ENCODE measurements at places on chromosomes 11 and 22.

DNA sequence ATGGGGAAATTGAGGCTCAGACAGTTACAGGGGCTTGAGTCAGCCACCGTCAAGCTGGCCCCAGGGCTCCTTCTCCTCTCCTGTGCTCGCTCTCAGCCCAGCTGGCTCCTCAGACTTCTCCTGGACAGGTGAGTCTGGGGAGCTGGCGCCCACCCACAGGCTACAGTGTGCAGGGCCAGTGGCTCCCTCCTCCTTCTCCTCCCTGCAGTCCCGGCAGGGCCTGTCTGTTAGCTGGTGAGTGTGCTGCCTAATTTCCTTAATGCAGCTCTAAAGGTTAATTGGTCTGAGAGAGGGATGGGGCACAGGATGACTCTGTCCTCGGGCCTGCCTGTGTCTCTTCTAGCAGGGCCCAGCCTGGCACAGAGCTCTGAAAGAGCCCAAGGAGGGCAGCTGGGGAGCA, 31.7 kb downstream of the LMO1 start:
- DNase-seq = peak; percentile 71
- no peaks in the 10 kb centered on the region for H3K36me3 ChIP-seq
- no peak overlapping the region for H3K4me3 ChIP-seq
- H3K4me1 ChIP-seq = peaks cover 95% of the 10 kb centered on the region
- H3K27ac ChIP-seq = no peak overlapping the region

DNA sequence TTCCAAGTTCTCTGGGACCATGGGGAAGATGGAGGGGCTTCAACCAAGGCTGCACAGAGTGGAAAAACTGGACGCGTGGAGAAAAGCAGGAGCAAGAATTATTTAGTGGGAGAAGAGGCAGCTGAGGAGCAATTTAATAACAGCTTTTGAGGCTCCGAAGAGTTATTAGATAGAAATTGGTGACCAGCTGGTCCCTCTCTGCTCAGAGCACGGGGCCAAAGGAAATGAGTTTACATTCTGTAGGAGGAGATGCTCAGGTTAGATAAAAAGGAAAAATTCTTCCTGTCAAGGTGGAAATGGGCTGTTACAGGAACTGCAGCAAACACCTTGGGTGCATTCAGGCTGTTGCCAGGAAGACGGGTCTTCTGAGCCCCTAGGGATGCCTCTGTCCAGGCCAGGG, 47.0 kb upstream of the GALNT18 start:
- H3K4me1 ChIP-seq = no peaks in the 10 kb centered on the region
- H3K4me3 ChIP-seq = no peak overlapping the region
- H3K27me3 ChIP-seq = 0 out of 2 replicates have a peak, but pooled peaks cover 7% of the 10 kb centered on the region
- H3K27ac ChIP-seq = no peak overlapping the region
- H3K36me3 ChIP-seq = no peaks in the 10 kb centered on the region

DNA sequence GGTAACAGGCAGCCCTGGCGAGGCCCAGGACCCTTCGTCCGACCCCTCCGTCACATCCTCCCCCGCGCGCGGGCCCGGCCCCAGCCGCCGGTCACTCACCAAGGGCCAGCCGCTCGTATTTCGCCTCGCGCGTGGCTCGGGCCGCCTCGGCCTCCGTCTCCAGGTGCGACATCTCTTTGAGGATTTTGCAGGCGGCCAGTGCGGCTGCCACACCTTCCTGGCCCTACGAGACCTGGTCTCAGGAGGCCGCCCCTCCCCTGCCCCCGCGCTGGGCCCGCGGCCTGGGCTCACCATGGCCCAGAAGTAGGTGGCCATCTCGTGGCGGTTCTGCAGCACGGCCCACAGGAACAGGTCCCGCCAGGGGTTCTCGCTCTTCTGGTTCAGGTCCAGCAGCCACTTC, 14.1 kb downstream of the TSSC4 start:
- no peaks in the 10 kb centered on the region for H3K36me3 ChIP-seq
- no peak for DNase-seq
- no peaks in the 10 kb centered on the region for H3K27me3 ChIP-seq
- H3K27ac ChIP-seq = no peak overlapping the region
- H3K4me1 ChIP-seq = no peaks in the 10 kb centered on the region
- H3K4me3 ChIP-seq = no peak overlapping the region

DNA sequence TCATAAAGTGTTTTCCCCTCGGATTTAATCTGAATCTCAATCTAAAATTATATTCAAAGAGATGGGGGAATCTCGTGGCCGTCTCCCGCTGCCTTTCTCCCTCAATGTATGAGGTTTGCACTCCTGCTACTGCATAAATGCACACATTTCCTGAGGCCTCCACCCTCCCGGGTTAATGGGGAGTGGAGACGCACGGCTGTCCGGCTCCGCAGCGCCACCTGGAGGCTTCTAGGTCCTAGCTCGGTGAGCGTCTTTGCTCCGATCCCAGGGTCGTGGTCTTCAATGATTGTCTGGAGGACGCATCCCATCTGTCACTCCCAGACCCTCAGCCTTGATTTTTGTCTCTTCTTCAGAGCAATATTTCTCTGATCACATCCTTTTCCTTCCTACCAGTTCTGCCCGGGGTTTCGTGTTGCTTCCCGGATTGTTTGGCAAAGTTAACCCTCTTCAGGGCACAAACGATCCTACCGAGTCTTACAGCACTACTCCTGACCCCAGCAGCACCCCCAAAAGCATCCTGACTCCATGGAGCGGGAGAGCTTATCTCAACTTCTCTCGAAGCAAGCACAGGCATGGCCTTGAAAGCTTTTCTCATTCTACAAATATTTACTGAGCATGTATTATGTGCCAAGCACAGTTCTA, at the start of gene LMO1:
LMO1 (minus strand) TSS at position 110 of the 642 bp plus-strand sequence. CDS start 516 bp downstream, outside the sequence.
- H3K27ac ChIP-seq = no peak within 1 kb of the TSS
- H3K4me1 ChIP-seq = 0 out of 2 replicates have a peak, but pooled peaks cover 5% of the 10 kb centered on the region
- DNase-seq = peak; percentile 94
- H3K4me3 ChIP-seq = peak within 1 kb of the TSS; percentile 54
- H3K27me3 ChIP-seq = peaks cover 47% of the 10 kb centered on the region
- H3K36me3 ChIP-seq = no peaks in the 10 kb centered on the region

DNA sequence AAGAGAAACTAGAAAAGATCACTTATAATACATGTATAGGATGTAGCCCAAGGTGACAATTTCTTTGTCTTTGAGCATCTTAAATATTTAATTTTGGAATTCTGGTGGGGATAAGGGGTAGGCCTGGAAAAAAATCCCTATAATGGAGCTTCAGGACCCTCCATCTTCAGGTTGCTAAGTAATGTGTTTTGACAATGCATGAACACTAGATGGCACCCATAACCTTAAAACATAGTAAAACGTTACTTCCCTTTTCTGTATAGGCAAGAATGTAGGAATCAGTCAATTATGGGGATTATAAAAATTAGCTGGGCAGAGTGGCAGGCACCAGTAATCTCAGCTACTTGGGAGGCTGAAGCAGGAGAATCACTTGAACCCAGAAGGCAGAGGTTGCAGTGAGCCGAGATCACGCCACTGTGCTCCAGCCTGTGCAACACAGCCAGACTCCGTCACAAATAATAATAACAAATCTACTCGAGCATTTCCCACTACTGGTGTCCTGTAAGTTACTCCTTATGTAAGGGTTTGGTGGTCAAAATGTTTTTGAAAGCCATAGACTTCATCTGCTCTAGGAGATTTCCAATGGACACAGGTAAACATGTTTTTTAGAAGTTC, 541.9 kb upstream of the CCDC90B start:
- H3K4me3 ChIP-seq = no peak overlapping the region
- peaks cover 32% of the 10 kb centered on the region for H3K4me1 ChIP-seq
- peak overlapping the region; percentile 75 for H3K27ac ChIP-seq
- DNase-seq = peak; percentile 30

DNA sequence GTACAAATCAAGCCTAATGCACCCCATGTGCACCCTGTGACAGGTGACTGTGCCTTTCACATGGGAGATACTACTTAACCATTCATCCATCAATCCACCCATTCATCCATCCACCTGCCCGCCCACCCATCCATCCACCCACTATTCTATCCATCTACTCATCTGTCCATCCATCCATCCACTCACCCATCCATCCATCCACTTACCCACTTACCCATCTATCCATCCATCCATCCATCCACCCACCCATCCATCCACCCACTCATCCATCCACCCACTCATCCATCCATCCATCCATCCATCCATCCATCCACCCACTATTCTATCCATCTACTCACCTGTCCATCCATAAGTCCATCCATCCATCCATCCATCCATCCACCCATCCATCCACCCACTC, 7.5 kb downstream of the C11orf24 start:
- peaks cover 60% of the 10 kb centered on the region for H3K36me3 ChIP-seq
- H3K4me3 ChIP-seq = no peak overlapping the region
- no peaks in the 10 kb centered on the region for H3K27me3 ChIP-seq
- no peak for DNase-seq
- no peak overlapping the region for H3K27ac ChIP-seq
- H3K4me1 ChIP-seq = no peaks in the 10 kb centered on the region

- H3K4me3 ChIP-seq = no peak overlapping the region
- H3K27me3 ChIP-seq = no peaks in the 10 kb centered on the region
- H3K27ac ChIP-seq = no peak overlapping the region
- no peak for DNase-seq
- H3K36me3 ChIP-seq = no peaks in the 10 kb centered on the region
These were observed 9.7 kb downstream of the LRRC10B start for GRCh38 chr11:61518032-61518795.

DNA sequence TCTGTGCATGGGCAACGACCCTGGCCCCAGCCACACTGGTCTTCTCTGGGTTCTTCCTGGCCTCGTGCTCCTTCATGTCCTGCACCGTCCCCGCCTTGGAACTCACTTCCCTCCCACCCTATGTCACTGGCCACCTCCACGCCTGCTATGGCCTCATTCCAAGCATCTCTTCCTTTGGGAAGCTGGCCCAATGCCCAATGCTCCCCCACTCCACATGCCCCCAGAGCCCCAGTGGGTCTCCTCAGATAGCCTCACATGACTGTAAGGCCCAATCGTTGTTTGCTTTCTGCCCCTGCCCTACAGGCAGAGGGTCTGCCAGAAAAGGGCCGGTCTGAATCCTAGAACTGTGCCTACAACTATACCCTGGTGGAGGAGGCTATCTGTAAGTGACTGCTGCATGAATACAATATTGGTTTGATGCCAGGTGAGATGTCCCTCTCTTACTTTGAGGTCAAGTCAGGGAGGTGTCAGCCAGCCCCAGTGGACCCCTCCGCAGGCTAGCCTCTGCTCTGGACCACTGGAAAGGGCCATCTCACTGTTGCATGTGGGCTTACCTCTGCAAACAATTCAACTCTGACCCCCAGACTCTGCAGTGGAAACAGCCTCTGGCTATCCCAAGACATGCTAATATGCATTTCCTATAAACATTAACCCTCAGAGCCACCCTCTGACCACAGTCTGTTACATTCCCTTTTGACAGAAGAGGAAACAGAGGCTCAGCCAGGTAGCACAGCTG, 2.1 kb upstream of the GNAZ start:
- DNase-seq = no peak
- no peaks in the 10 kb centered on the region for H3K27me3 ChIP-seq

GRCh38 chr11:74696939-74697675, 34.1 kb downstream of the CHRDL2 start:
- no peaks in the 10 kb centered on the region for H3K27me3 ChIP-seq
- no peak overlapping the region for H3K27ac ChIP-seq
- H3K4me3 ChIP-seq = no peak overlapping the region
- H3K36me3 ChIP-seq = no peaks in the 10 kb centered on the region
- no peaks in the 10 kb centered on the region for H3K4me1 ChIP-seq

DNA sequence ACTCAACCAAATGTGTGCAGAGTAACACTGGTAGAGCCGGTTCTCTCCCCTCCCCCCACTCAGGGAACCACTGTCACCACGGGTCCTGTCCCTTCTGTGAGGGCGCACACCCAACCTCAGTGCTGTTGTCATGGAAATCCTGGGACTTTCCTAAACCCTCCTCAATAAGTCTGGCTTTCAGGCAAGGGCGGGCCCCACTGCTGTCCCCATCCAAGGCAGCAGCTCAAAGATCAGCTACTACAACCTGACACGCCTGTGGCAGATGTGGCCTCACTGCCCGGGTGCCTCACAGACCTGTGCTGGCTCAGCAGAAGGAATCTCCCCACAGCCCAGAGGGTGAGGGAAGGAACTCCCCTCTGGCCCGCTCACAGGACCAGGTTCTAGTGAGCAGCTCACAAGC, 2.2 kb downstream of the PRODH start:
- no peaks in the 10 kb centered on the region for H3K4me1 ChIP-seq
- no peak overlapping the region for H3K4me3 ChIP-seq
- H3K27ac ChIP-seq = no peak overlapping the region
- no peak for DNase-seq
- H3K36me3 ChIP-seq = no peaks in the 10 kb centered on the region

GRCh38 chr11:64207256-64208085, 950 bp downstream of the FERMT3 start:
- no peaks in the 10 kb centered on the region for H3K27me3 ChIP-seq
- peak overlapping the region; percentile 48 for H3K27ac ChIP-seq
- H3K36me3 ChIP-seq = peaks cover 28% of the 10 kb centered on the region
- H3K4me3 ChIP-seq = no peak overlapping the region
- DNase-seq = peak; percentile 41
- peaks cover 27% of the 10 kb centered on the region for H3K4me1 ChIP-seq

DNA sequence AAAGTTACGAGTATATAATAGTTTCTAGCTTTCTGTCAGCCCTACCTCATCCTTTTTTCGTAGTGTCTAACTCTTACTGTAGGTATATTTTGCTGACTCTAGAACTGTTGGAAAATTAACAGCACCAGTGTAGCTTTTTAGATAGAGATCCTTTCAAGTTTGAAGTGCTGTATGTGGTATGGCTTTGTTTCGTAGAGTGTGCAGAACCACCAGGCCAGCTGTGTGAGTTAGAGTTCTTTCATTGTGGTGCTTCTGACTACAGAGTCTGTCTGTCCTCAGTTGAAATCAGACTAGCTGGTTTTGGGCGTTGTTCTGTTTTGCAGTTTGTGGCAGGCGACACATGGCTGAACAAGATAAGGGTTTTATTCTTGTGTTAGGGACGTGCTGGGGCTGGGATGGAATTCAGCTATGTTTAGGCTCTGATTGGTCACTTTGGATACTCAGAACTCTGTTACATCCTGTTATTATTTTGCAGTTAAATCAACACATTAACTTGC, 3.2 kb downstream of the ARHGEF12 start:
- no peaks in the 10 kb centered on the region for H3K36me3 ChIP-seq
- H3K4me3 ChIP-seq = peak overlapping the region; percentile 93
- DNase-seq = peak; percentile 51

DNA sequence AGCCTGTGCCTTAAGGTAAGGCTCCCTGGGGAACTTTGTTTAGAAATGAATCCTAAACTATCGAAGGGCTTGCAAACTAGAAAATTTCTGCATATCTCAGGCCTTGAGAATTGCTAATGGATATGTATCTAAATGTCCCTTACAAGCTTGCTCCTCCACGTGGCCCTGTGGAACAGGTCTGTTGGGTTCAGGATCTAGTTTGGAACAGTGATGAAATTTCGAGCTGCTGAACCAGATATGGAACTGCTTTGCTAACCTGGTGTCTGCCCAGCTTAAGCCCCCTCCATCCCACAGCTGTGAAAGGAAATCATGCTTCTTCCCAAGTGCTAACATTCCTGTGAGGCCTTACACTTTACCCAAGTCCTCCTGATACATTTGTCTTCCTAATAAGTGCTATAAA, 11.6 kb downstream of the SREBF2 start:
- peaks cover 3% of the 10 kb centered on the region for H3K4me1 ChIP-seq
- no peak for DNase-seq
- H3K4me3 ChIP-seq = no peak overlapping the region
- H3K27me3 ChIP-seq = no peaks in the 10 kb centered on the region

Data from SK-N-SH (cell line).